Left renal pelvis (tissue), 4 donors: ENCODE measurements at places on chromosomes 16 and 17. TPM values are rescaled to one million over a fixed set of nuclear protein-coding genes. Genes with fewer than 3 reads are reported as not detected.

GRCh38 chr17:7856011-7856810 lies 1.1 kb downstream of the NAA38 start:
- DNase-seq: no peak

GRCh38 chr17:13793951-13794350 lies 192.2 kb upstream of the HS3ST3A1 start:
- DNase-seq: no peak

GRCh38 chr17:64707050-64707591 lies 45.0 kb upstream of the SMURF2 start:
- no peak for DNase-seq

DNA sequence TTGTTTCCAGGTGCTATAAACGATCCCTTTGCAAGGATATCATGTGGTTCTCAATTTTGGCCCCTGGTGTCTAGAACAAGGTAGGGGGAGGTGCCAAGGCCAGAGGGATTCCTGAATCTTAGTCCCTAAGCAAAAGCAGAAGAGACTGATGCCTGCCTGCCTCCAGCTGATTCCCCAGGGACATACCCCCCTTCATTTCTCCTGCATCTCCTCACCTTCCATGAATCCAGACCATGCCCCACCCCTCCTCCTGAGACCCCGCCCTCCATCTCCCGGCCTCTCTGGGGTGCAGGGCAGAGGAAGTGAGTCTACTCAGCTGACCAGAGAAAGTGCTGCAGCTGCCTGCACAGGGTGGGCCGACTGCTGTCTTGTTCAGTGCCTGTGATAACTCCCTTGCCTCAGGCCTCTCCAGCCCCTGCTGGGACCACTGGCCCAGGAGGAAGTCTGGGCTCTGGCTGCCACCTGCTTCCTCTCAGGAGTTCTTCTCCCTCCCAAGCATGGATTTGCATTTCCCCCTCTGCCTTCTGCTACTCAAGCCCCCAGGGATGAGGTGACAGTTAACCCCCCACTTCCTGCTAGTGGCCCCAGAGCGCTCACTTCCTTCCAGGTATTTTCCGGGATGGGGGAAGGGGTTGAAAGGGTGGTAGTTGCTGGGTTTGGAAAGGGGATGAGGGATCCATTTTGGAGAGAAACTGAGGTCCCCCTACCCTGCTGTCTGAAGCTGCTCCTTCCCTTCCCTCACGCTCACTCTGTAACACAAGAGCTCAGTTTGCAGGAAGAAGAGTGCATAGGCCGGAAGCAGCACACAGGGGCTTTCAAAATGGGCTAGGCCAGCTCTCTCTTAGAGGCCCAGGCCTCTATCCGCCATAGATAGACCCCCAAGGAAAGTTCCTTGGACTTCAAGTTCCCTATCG lies 10.5 kb upstream of the TSPOAP1 start:
- no peak for DNase-seq

GRCh38 chr16:81956213-81956948 lies 54.9 kb downstream of the SDR42E1 start:
- DNase-seq: no peak

OGFOD3 gene
- 25.9 TPM for polyA plus RNA-seq

SLFN13 gene
- polyA plus RNA-seq: 4.5 TPM

CIAPIN1 gene
- 52.6 TPM for polyA plus RNA-seq

DNA sequence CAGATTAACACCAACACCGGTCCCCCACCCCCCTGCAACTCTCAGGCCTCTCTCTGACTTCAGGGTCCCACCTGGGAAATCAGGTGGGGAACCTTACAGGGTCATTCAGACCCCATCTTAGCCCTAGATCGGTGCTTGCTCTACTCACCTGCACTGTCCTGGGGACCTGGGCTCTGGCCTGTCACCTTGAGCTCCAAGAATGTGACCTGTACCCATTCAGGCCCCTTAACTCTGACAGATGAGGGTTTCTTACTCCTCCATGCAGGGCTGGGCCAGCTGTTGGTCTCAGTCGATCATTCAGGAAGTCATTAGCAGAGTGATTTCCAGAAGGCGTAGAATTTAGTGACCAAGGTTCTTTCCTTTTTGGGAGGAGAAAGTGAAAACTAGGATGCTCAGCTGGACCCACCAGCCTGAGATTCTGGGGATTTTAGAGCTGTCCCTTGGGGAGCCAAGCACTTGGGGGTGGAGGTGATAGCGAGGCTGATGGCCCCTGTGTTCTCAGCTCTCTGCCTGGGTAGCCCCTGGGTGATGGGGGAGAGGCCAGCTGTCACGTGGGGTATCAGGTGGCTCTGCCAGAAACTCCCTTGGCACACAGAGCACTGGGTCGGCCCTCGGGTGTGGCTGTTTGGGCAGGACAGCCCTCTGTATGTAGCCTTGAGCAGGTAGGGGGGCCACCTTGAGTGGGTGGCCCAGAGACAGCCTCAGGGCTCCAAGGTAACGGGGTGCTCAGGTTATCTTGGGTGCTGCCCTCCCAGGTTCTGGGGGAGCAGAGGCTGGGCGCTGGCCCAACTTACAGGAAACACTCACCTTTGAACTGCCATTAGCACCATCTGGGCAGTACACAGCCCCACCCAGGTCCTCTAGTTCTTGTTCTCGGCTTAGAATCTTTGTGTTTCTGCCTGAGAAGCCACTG lies 724 bp downstream of the MVP start:
- no peak for DNase-seq

DNA sequence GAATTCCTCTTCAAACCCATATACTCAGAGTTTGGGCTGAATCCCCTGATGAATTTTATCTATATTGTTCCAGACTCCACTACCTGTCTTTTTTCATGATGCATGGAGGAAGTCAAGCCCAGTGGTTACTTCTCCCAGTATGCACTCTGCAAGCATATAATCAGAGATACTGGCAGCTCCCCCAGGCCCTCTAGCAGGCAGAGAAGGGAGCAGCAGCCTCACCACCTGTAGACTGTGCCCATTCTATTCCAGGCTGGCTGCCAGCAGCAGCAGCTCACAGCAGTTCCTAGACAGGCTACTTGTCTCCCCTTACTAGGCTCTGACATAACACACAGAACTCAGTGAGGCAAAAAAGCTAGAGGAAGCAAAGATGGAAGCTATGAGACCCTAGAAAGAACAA lies 3.4 kb downstream of the MKS1 start:
- no peak for DNase-seq

GRCh38 chr16:17224879-17225281 lies 245.9 kb downstream of the XYLT1 start:
- DNase-seq: no peak

DNA sequence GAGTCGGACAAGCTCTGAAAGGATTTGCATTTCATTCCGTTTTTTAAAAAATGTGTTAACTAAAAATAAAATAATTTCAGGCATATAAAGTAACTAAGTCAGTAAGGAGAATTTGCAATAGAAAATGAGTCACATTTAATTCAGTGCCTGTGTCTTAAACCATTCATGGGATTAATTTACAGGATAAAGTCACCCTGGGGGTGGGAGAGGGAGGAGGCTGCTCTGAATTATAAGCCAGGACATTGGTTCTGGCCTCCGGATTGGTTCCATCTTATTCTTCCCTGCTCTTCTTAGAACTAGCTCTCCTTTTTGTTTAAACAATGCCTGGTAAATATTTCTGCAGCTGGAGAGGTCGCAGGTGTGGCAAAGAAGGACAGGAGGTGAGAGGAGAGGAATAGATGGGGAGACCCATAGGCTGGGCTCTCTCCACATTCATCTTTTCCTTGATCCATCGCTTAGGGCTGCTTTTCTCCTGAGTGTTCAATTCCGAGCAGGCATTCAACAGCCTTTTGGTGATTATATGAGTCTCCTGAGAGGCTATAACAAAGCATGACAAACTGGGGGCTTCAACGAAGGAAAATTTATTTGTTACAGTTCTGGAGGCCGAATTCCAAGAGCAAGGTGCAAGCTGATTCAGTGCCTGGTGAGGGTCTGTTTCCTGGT lies 319.2 kb downstream of the PHKB start:
- no peak for DNase-seq

DNA sequence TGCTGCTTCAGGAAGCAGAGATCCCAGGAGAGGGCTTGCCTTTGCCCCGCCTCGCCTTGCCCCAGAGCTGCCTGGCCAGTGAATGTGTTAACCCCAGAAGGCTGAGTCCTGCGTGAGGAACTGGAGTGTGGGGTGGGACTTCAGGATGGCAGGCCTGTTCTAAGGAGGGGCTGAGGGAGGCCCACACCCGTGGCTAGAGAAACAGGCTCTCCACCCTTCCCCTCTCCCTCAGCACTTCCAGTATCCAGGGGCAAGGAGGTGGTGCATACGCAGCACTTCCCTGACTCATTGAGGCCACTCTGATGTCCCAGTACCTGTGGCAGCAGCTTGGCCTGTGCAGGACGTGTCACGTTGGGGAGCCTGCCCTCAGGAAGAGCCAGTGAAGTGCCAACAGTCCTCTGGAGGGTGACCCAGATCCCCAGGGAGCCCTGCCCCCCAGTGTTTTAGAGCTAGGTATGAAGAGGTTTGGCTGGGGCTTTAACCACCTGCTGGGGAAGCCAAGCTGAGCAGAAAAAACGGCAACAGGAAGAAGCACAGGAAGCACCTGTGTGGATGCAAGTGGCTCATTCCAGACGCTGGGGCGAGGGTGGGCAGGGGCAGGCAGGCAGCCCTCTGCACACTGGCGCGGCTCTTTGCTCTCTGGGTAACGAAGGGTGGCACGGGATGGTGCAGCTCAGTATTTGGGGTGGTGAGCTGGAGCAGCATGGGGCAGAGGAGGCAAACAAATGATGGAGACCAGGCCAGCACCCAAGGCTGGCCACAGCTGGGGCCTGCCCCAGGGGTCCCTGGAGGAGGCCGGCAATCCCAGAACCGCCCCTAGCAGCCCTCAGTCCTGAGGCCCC lies 14.7 kb upstream of the CTCF start:
- no peak for DNase-seq

DNA sequence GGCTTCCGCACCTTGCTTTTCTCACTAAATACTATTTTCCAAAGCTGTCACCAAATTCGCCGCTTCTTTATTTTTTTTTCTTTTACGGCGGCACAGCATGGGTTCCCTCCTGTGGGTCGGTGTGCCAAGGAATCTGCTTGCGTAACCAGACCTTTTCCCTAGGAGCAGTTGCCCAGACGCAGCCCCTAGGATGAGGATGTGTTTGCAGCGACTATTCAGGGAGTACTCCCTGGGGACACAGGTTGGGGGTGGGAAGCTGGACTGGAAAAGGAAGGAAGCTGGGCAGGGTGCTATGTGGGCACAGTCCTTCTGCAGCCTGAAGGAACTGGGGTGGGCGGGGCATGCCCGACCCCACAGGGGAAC lies 49.0 kb upstream of the ZCCHC14 start:
- DNase-seq: no peak

SLC2A4 gene
- polyA plus RNA-seq: 1.7 TPM

- no peak for DNase-seq
Measured at GRCh38 chr16:57029161-57030160, 40.1 kb downstream of the NLRC5 start.

DNA sequence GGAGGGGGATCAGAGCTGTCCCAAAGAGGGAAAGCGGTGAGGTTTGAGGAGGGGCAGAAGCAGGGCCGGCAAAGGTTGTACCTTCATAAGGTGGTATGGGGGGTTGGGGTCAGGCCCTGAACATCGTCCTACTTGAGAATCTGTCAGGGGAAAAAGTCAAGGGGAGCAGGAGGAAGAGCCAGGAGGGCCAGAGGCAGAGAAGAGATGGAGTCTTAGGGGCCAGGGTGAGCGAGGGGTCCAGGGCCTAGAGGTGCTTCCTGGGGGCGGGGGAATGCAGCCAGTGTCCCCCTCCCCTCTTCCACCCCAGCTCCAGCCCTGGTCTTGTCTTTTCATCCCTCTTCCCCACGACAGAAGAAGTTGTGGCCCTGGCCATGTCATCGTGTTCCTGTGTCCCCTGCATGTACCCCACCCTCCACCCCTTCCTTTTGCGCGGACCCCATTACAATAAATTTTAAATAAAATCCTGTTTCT lies 1.3 kb upstream of the PRRT2 start:
- no peak for DNase-seq

GRCh38 chr17:68572138-68572842 lies 28.9 kb downstream of the FAM20A start:
- no peak for DNase-seq

DNA sequence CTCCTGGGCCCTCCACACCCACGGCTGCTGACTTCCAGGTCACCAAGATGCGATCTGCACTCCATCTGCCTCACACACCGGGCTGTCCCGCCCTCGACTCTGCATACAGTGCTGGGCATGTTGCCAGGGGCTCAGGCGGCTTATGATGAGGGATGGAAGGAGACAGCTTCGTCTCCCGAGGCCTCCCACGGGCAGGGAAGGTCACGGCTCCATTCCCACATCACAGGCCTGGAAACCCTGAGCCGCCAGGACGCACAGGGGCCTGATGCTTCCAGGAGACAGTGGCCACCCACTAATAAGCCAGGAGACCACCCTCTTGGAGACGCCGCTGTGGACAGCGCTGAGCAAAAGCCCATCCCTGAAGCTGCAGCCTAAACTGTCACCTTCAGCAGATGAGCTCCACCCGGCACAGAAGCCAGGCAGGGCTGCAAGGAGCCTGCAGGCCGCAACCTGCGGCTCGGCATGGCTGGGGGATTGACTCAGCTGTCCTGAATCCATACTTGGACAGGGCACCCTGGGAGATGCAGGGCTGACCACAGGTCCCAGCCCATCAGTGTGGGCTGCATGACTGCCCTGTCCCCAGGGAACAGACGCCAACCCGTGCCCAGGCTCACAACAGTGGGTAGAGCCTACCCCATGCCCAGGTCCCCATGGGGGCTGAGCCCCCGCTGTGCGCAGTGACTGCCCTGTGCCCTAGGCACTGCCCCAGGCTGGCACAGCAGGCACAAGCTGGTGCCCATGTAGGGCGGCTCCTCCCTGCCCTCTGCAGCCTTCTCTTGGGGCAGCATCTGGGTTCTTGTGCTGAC lies 34.4 kb downstream of the SLC7A5 start:
- DNase-seq: no peak

TEX19 gene
- polyA plus RNA-seq: 0.09 TPM

- no peak for DNase-seq
Measured at GRCh38 chr16:87945351-87946042, 5.7 kb upstream of the BANP start.

- DNase-seq: no peak
Measured at GRCh38 chr17:79125503-79125902, 50.9 kb downstream of the ENGASE start.

- no peak for DNase-seq
Measured at GRCh38 chr17:47949946-47950345, 7.7 kb downstream of the PRR15L start.

CFAP119 gene
- polyA plus RNA-seq: 2.2 TPM

PLEKHG4 gene
- 9.5 TPM for polyA plus RNA-seq

DNA sequence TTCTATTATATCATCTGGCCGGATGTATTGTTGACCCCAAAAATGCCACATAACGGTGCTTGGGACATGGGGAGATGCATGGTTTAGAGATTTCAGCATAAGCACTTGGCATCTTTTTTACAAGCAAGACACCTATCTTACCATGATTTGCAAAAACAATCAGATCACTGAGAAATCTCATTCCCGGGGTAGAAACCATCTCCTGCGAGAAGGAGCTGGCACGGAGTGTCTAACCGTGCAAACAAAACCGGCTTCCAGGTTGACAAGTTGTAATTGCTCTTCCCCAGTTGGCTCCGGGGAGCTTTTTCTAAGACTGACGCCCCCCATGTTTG lies 1.0 kb downstream of the SLC16A6 start:
- DNase-seq: no peak

GRCh38 chr16:20612551-20613480 lies 36.6 kb upstream of the ACSM2B start:
- DNase-seq: no peak

- DNase-seq: no peak
Measured at GRCh38 chr17:77427391-77427991, 286.7 kb downstream of the SEC14L1 start.
